ENCODE measurements at places on chromosomes 2 and 18. TPM values are rescaled to one million over a fixed set of nuclear protein-coding genes. Genes with fewer than 3 reads are reported as not detected.
A peak's percentile ranks its signal among the peaks of the same experiment; 100 is the strongest.

DNA sequence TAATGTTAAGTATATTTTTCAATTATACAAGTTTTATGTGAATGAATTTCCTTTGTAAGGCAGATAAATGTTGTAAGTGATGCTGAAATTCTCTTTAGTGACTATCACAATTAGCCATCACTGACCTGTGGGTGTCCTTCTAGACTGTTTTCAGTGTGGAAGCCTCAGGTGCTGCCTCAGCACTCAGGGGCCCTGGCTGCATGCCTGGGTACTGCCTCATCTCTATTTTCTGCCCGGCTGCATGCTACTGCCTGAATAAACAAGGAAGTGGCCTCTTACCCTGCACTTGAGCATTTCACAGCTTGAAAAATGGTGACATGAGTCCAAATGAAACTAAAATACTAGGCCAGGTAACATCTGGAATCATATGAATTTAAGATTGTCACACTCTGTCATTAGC is 787.6 kb upstream of the SALL3 start:
- DNase-seq, result no peak

DNA sequence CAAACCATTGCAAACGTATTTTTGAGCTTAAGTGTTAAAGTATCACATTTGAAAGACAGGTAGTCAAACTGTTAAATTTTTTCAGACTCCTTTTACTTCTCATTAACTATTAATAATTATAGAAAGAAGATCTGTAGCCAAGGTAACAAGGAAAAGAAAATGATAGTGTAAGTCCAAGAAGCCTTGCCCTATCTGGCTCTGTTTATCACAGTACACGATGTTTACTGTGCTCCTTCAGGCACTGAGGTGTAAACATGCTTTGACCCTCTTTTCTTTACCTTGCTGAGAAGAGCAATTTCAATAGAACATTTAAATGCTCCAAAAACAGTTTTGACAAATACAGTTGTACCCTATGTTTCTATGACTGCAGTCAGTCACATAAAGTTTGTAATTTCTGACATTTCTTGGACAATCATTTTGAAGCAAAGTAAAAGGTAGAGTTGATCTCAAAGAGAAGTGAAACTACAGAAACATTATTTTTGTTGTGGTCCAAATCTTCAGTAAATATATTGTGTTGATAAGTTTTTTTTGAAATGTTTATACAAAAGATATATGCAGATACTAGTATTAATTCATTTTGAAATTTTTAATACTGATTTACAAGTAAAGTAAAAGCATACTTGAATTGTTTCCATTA is 152.6 kb upstream of the KYNU start:
- no peak for DNase-seq

GRCh38 chr2:213640738-213641425 is 356.6 kb downstream of the SPAG16 start:
- no peak for DNase-seq

- no peak for DNase-seq
Measured at GRCh38 chr2:72871880-72872279, 15.3 kb upstream of the SPR start.

DNA sequence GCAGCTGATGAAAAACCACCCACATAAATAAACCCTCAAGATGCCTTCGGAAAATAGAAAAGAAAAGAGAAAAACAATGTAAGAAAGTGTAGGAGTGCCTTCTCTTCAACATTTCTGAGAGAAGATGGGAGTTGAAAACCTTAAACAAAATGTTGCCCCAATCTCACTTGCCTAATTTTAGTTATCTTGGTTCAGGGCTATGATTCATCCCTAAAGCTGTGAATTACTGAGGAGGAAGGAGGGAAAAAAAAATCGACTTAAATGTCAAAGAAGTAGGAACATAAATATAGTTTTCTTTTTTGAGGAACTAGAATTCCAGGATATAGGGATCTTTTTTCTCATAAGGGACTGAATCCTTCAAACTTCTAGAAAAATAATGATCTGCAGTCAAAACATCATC is 360.3 kb downstream of the TGIF1 start:
- no peak for DNase-seq

DNA sequence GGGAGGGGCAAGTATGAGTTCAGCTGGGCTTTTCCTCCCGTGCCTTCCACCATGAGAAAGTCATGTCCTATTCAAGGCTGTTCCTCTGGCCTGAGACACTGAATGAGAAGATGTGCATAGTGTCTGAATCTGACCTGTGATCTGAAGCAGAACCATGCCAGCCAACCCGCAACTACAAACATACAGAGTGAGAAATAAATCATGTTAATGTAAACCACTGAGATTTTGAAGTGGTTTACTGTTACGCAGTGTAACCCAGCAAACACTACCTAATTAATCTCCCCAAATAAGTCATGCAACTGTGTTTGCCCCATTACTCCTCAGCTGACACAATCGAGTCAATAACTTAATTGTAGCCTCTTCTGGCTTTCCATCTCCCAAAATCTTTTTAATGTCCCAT is 49.2 kb downstream of the METTL4 start:
- DNase-seq, result no peak

- no peak for DNase-seq
Measured at GRCh38 chr2:236250909-236251579, 13.2 kb downstream of the ASB18 start.

DNA sequence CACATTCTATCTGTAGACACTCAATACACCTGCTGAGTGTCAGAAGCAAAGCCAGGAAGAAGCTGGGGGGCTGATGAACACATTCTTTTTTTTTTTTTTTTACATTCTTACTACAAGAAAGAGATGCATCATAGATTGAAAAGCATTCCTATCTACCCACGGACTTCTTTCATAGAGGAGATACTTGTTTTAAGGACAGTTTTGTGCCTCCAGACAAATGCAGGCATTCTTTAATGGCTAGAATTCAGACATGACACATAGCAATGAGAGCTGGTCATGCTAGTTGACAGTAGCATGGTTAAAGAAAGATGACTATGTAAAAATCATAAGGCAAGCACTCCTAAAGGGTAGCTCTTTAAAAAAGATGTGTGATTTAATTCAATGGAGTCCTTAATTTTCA is 110.2 kb downstream of the EPHA4 start:
- DNase-seq, result no peak

- DNase-seq, result no peak
Measured at GRCh38 chr2:219868635-219869034, 241.2 kb downstream of the SLC4A3 start.

- DNase-seq, result no peak
Measured at GRCh38 chr2:208573569-208573968, 167.0 kb downstream of the PTH2R start.

GRCh38 chr2:195343540-195343939 is 313.5 kb upstream of the SLC39A10 start:
- DNase-seq, result no peak

GRCh38 chr2:196759378-196759706 is 40.1 kb downstream of the GTF3C3 start:
- DNase-seq, result no peak

DNA sequence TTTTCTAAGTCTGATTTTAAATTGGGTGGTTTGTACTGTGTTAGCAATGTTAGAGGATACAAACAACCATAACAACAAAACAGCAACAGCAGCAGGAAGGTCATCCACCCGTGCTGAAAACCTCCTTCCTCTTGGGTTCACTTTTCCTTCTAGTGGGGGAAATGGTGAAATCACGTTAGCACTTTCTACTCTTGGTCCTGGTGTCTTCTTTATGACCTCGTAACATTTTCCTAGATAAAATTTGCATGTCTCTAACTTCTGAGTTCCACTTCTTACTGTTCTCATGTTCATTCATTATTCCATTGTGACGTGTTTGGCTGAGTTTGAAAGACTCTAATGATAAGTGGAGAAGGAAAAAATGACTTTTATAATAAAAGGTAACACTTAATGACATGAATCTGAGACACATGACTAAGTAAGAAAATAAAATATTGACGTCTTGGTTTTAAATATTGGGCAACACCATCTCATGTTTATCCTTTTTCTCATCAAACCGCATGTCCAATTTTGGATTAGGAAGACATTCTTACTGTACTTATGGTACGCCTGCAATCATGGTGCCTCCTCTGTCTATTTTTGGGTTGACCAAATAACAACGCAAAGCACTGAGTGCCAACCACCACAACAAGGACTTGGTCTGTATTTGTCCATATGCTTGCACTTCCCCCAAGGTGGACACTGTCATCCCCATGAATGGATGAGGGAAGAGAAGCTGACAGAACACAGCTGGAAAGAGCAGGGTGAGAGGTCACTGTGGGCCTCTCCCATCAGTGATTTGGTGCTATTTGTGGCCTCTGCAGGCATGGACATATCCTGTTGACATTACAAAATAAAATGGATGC is 25.7 kb upstream of the IL1R1 start:
- no peak for DNase-seq

- DNase-seq, result peak; percentile 54
Measured at GRCh38 chr2:160491911-160492371, 1.7 kb downstream of the RBMS1 start.

DNA sequence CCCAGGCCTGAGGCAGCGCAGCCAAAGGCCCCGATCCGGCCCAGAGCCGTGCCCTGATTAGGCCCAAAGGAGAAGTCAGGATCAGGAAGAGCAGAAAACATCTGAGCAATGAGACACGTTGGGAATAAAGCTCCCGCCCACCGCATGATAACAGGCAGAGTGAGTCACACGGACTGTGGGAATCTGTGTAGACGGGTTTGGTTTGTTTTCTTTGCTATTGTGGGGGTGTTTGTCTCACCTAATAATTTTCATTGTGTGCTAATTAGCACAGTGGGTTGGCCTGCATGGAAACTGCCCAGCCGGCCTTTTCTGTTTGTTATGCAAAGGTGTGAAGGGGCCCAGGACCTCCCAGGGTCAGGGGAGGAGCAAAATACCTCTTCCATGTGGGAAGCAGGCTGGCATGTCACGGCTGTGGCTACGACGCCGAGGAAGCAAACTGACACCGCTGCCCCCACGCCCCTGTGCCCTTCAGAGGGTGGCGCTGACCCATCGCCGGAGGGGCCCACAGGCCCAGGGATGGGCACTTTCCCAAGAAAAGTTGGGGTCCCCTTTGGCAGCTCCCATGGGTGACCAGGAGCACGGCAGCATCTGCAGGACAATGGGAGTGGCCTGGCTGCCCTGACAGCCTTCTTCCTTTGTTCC is 68.4 kb upstream of the CTDP1 start:
- no peak for DNase-seq

GRCh38 chr2:173354073-173354581 is 545 bp upstream of the CDCA7 start:
- DNase-seq, result peak; percentile 15

GRCh38 chr2:45301307-45302277 is 292.3 kb upstream of the SIX2 start:
- DNase-seq, result peak; percentile 43

DNA sequence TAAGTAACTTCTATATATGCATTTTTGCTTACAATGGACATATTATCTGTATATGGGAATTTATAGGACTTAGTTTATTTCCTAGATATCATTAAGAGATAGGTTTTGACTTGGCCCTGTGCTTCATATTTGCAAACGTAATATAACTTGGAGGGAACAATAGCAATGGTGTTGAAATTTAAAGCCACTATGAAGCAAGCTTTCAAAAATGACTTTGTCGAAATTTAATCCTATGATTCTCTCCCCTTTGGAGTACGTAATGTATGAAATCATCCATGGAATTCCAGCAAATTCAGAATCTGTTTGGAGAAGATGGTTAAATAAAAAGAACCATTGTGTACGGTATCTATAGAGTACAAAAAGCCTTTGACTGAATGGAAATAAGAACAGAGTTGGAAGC is 486.3 kb downstream of the ARHGAP15 start:
- DNase-seq, result peak; percentile 69

DNA sequence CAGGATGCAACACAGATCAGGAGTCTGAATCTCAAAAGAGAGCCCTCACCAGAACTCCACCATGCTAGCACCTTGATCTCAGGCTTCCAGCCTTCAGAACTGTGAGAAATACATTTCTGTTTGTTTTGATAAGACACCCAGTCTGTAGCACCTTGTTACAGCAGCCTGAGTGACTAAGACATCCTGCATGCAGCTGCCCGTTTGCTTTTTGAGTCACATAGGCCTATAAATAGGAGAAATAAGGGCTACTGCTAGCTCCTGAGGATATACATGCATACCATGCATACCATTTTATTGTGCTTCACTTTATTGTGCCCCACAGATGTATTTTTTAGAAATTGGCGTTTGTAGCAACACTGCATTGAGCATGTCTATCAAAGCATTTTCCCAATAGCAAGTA is 337.8 kb downstream of the CDH2 start:
- no peak for DNase-seq

DNA sequence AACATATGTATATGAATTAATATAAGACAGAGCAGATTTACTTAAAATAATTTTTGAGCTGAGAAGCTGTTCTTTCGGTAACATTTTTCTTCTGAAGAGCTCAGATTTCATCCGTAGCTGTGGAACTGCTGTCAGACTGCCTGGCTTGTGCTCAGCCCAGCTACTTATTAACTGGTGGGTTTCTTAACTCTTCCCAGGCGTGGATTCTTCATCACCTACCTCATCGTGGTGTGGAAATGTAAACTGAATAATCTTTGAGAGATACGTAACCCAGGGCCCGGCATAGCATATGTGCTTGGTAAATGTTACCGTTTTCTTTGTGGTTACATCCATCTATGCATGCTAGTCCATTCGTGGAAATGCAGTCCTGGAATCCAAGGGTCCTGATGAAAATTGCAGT is 145.0 kb downstream of the MCFD2 start:
- peak; percentile 22 for DNase-seq

GRCh38 chr2:226782092-226782713 is 17.4 kb downstream of the IRS1 start:
- DNase-seq, result peak; percentile 32

- DNase-seq, result no peak
Measured at GRCh38 chr18:45602926-45603325, 12.3 kb upstream of the SLC14A2 start.

DNA sequence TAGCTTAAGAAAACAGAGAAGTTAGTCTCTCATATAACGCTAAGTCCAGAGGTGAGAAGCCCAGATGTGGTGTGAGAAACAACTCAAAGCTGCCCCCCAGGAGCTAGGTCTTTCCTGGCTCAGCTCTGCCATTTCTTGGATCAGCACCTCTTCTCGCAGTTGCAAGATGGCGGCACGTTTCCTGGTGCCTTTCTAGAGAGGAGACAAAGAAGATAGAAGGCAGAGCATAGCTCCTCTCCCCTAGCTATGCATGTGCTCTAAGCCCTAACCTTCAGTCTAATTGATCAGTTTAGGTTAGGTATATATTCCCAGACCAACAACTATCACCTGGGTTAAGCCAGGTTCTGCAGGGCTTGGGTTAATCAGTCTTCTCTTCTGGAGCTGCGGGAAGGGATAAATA is 119.5 kb upstream of the RAB12 start:
- DNase-seq, result no peak

GRCh38 chr2:228048838-228049490 is 132.5 kb downstream of the SPHKAP start:
- DNase-seq, result no peak

The VWC2L gene
- not detected for total RNA-seq

The STRADB gene
- 58.0 TPM for total RNA-seq

The LOXHD1 gene
- total RNA-seq, result 2.8 TPM

The KCNK3 gene
- total RNA-seq, result 0.49 TPM

The PFN4 gene
- total RNA-seq, result 0.49 TPM

The SLC9A4 gene
- total RNA-seq, result 1.3 TPM

The CNDP1 gene
- total RNA-seq, result 0.10 TPM

The TUBA3D gene
- not detected for total RNA-seq

The TUBA4A gene
- 35.7 TPM for total RNA-seq

The VSNL1 gene
- total RNA-seq, result 21.9 TPM

The BOLL gene
- total RNA-seq, result 0.10 TPM

The ZNF396 gene
- total RNA-seq, result 1.6 TPM

The SPC25 gene
- total RNA-seq, result 8.2 TPM

The ANKRD36 gene
- total RNA-seq, result 73.3 TPM

The CFC1 gene
- not detected for total RNA-seq
